ENCODE measurements at places on chromosomes 1 and 21.

DNA sequence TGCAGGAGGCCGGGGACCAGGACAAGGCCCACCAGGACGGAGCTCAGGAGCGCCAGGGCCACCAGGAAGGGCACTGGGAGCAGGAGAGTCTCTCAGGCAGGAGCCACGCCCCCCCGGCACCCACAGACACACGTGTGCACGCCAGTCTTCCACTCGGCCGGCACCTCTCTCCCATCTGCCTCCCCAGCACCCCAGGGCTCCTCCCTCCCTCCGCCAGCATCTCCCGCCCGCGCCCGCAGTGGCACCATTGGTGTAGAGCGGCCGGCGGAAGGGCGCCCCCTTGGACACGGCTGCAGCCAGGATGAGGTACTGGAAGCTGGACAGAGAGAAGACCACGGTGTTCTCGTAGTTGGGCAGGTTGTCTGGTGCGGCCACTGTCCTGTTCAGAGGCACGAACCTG, 6.1 kb upstream of the MFAP2 start:
- DNase-seq, result no peak

- DNase-seq, result no peak
Observed at GRCh38 chr1:183330335-183330734, 87.8 kb downstream of the NMNAT2 start.

GRCh38 chr1:184463680-184464079, 76.9 kb downstream of the C1orf21 start:
- no peak for DNase-seq

- DNase-seq, result no peak
Observed at GRCh38 chr21:26756491-26757159, 88.6 kb downstream of the ADAMTS1 start.

DNA sequence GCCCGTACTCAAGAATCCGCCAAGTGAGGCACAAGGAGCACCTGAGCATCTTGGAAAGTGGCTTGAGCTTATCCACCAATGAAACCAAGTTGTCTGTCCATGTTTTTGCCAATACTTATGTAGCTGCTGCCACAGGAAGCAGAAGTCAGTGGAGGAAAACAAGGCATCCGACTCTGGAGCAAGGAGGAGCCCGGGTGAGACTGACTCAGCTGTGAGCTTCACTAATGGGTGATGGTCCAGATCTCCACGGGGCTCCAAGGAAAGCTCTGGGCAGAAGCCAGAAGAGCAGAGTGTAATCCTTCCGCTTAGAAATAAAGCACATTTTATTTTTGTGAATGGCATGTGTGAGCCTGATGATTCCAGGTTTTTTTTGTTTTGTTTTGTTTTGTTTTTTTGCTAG, 12.3 kb upstream of the SSR2 start:
- no peak for DNase-seq

DNA sequence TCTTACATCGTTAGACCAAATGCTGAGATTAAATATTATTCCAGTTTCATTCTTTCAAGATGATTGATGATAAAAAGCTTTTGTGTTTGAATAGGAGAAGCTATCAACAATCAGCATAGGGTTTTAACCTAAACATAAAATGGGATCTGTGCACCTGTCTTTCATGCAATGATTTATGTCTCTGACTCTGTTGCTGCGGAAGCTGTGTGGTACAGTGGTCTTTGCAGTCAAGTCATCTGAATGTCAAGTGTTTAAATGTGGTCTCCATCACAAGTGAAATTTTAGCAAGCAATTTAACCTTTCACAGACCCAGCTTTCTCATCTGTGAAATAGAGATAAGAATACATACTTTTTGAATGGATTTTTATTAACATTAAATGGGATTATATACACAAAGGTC, 107.2 kb downstream of the PLPPR5 start:
- DNase-seq, result no peak

DNA sequence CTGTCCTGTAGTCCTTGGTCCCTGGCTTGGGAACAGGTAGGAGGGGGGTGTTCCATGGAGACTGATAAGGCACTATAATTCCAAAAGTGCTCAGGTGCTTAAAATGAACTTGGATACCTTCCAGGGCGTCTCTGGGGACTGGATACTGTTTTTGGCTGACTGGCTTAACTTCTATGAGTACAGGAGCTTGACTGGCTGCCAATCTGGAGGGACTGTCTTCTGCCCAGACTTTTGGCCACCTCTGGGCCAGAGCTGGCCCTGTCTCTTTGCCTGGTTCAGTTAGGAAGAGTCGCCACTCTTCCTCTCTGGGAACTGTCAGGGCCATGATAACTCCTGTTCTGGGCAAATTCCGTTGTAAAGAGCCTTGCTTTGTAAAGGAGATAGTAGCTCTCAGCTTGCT, 407.0 kb downstream of the TGFB2 start:
- DNase-seq, result no peak

GRCh38 chr1:67747671-67748546, 62.9 kb downstream of the GADD45A start:
- DNase-seq, result no peak

DNA sequence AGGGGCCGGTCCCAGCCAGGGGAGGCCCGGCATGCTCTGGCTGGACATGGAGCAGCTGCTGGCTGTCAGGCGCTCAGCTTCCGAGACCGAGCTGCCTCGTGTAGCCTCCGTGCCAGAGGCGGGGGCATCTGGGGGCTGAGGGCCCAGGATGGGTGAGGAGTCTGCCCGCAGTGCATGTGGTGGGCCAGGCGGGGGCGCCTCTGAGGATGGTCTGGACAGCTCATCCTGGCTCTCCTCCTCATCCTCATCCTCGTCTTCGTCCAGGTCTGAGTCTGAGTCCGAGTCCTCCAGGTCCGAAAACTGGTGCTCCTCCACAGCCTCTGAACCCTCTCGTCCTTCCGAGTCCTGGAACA, 28.9 kb upstream of the EDN2 start:
- no peak for DNase-seq

- no peak for DNase-seq
Observed at GRCh38 chr1:18018366-18018765, 89.2 kb upstream of the IGSF21 start.

DNA sequence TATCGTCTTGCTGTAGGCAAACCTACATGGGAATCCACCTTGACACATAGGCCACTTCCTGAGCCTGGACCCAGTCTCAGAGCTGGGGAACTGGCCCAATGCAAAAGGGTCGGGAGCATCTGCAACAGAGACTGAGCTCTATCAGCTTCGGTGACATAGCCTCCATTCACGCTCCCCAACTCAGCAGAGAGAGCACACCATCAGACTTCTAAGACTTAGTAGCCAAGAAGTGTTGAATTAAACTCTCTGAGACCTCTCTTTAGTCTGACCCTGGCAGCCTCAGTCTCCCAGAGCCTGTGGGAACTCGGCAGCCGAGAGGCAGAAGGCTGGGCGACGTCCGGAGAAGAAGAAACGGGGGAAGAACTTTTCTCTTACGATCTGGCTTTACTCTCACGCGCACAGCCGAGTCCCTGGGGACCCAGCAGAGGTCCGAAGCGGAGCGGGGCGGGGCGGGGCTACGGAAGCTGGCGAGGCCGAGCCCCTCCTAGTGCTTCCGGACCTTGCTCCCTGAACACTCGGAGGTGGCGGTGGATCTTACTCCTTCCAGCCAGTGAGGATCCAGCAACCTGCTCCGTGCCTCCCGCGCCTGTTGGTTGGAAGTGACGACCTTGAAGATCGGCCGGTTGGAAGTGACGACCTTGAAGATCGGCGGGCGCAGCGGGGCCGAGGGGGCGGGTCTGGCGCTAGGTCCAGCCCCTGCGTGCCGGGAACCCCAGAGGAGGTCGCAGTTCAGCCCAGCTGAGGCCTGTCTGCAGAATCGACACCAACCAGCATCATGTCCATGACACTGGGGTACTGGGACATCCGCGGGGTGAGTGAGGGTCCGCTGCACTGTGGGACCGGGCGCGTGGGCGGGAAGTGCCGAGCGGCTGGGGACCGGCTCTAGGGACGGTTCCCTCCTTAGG, at the start of gene GSTM4:
GSTM4 (plus strand) TSS at position 485 of the 905 bp plus-strand sequence; CDS start at position 776, 291 bp downstream.
- no peak for DNase-seq

All from cerebellar nuclear complex (tissue), 1 donor.